ENCODE measurements at places on chromosomes 4 and X.

- DNase-seq, result no peak
These were observed 951.8 kb upstream of the IGFBP7 start for GRCh38 chr4:58061967-58062366.

GRCh38 chr4:67236788-67237187, 308.5 kb downstream of the CENPC start:
- no peak for DNase-seq

DNA sequence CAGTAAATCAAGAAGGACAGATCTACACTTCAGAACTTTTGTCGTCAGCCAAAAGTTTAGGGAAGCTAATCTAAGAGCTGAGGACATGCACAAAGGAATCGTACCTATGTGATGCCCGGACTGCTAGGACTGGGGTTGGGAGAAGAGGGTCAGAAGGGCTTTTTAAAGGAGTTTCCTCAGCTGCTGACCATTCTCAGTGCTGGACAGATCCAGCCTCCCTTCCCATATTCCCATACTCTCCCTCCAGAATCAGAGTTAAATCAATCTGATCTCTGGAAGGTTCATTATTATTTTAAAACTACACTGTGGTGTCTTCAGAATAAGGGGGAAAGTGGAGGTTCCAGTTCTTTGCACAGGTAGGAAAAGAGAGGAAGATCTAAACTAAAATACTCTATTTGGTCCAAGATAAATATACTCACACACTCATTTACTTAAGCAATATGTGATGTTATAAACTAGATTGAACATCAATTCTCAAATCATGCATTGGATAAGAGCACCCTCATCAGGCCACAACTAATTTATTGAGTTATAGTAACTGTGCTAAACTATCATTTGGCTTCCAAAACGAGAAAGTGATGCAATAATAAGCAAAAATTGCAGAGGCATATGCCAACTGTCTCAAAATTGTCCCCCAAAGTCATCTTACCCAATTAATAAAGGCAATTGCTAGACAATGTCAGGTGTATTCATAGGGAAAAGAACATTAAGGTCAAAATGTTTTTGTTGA, 124.7 kb downstream of the HNRNPD start:
- DNase-seq, result no peak

- DNase-seq, result no peak
These were observed 6.0 kb downstream of the PDLIM5 start for GRCh38 chr4:94457692-94458106.

GRCh38 chrX:54301516-54301915, 56.3 kb downstream of the WNK3 start:
- DNase-seq, result no peak

- DNase-seq, result no peak
These were observed 9.6 kb upstream of the MTMR1 start for GRCh38 chrX:150683536-150684146.

GRCh38 chr4:120948382-120948781, 25.9 kb upstream of the PRDM5 start:
- DNase-seq, result no peak

- DNase-seq, result no peak
These were observed 94.8 kb downstream of the ADGRL3 start for GRCh38 chr4:61294936-61295335.
